Small intestine (tissue), 16 donors: ENCODE measurements at places on chromosomes 11 and 22. TPM values are rescaled to one million over a fixed set of nuclear protein-coding genes. Genes with fewer than 3 reads are reported as not detected.

GRCh38 chr22:41403532-41404318 is 22.0 kb downstream of the TEF start:
- H3K4me1 ChIP-seq = peaks cover 13% of the 10 kb centered on the region
- no peak overlapping the region for H3K4me3 ChIP-seq
- no peak overlapping the region for H3K27ac ChIP-seq
- peak; percentile 90 for DNase-seq

DNA sequence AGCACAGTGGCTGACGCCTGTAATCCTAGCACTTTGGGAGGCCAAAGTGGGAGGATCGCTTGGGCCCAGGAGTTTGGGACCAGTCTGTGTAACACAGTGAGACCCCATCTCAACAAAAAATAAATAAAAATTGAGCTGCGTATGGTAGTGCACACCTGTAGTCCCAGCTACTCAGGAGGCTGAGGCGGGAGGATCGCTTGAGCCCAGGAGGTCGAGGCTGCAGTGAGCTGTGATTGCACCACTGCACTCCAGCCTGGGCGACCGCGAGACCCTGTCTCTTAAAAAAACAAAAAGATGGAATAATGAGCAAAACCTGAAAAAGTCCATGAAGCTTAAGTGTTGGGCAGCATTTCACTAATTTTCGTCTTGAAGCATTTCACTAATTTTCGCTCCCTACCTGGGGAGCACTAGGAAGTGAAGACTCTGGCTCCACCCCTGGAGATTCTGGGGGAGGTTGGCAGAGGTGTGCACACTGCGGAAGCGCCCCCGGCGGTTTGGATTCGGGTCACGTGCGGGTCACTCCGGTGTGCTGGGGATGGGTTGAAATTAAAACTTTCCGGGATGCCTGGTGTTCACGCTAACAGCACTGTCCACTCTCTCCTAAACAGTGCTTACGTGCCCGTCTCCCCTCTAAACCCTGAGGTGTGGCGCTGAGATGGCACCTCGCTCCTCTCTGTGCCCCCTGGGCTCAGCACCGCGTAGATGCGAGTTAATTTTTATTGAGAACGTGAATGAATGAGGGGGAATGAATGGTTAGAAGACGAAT is 906 bp upstream of the NAA40 start:
- no peaks in the 10 kb centered on the region for H3K4me1 ChIP-seq
- H3K27ac ChIP-seq = peak overlapping the region; percentile 93
- peaks cover 6% of the 10 kb centered on the region for H3K36me3 ChIP-seq
- no peak for DNase-seq
- H3K4me3 ChIP-seq = peak overlapping the region; percentile 76
- H3K27me3 ChIP-seq = no peaks in the 10 kb centered on the region

GRCh38 chr11:130301002-130301401 is 13.7 kb downstream of the ZBTB44 start:
- DNase-seq = no peak
- no peaks in the 10 kb centered on the region for H3K27me3 ChIP-seq
- H3K27ac ChIP-seq = no peak overlapping the region
- H3K36me3 ChIP-seq = no peaks in the 10 kb centered on the region

The OPCML gene
- polyA plus RNA-seq = 0.16 TPM

The GGTLC3 gene
- 2.2 TPM for polyA plus RNA-seq

The CARD18 gene
- not detected for polyA plus RNA-seq

The APOBEC3B gene
- polyA plus RNA-seq = 3.6 TPM

The MAP4K2 gene
- 9.2 TPM for polyA plus RNA-seq
